ENCODE measurements at places on chromosomes 4 and X. TPM values are rescaled to one million over a fixed set of nuclear protein-coding genes. Genes with fewer than 3 reads are reported as not detected.

GRCh38 chr4:166602068-166602467, 632.2 kb downstream of the SPOCK3 start:
- DNase-seq = no peak

DNA sequence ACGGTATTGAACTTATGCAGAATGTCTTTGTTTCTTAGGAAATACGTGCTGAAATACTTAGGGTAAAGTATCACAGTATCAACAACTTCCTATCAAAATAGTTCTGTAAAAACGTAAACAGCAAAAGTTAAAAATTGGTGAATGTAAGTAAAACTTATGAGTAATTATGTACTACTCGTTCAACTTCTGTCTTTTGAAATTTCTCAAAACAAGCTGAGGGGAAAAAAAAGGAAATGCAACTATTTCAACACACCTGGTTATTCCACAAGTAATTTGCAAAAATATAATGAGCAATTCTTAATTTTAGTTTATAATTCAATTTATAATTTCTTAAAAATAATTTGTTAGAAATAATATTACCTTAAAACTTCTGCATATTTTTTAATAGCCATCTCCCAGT, 8.3 kb downstream of the PPID start:
- DNase-seq = no peak

DNA sequence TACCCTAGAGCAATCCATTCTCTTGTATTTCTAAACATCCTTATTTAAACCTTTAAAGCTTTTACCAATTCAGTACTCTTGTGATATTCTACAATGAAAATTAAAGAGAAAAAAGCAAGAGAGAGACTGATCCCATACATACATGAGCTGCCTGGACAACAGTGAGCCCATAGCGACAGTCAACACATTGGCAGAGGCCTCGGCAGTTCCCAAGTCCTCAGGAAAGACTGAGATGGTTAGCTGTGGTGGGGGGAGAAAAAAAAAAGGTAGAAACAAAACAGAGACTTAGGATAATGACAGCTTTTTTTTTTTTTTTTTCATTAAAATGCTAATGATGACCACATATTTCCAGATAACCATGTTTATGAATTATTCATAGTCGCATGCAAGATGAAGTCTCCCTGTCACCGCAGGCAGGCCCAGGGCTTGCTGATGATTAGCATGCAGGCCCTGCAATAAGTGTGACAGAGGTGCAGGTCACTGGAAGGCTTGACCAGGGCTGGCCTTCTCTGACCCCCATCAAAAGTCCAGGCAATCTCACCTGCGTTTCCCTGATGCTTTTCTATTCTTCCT, 148.8 kb downstream of the APBB2 start:
- DNase-seq = no peak

Gene SLC49A3
- 6.9 TPM for total RNA-seq

GRCh38 chrX:42143866-42144592, 220.7 kb upstream of the CASK start:
- DNase-seq = no peak

GRCh38 chrX:136768469-136769084, 12.2 kb downstream of the ARHGEF6 start:
- peak; percentile 37 for DNase-seq

DNA sequence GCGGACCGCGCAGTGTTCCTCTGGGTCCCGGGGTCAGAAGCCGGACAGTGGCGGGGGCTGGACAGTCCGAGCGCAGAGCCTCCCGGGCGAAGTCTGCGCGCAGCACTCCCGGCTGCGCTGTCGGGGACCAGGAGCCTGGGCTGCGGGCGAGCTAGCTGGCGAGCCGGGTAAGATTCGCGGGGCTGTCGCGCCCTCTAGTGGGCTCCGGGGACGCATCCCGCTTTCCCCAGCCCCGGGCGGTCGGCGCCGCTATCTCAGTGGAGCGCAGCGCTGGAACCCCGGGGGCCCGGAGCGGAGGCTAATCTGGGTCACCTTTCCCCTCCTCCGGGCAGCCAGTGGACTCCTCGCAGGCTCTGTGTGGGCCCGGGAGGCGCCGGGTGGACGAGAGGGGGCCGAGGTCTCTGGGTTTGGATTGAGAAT, 4.2 kb downstream of the PDGFRA start:
- peak; percentile 86 for DNase-seq

DNA sequence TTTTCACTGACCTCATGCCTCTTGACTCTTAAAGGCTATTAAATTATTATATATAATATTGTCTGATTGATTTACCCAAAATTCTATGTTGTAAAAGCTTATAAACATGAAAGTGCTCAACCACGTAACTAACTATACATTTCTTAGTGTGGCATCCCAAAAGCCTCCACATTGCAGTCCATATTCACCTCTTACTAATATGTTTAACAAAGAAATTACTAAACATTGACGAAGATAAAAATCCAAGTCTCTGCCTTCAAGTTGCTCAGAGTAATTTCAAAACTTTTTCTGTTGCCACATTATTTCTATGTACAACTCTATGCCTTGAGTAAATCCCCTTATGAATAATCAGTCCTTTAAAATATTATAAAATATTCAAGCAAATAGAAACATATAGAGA, 14.4 kb downstream of the DDIT4L start:
- no peak for DNase-seq

Gene SGCB
- total RNA-seq = 30.4 TPM

DNA sequence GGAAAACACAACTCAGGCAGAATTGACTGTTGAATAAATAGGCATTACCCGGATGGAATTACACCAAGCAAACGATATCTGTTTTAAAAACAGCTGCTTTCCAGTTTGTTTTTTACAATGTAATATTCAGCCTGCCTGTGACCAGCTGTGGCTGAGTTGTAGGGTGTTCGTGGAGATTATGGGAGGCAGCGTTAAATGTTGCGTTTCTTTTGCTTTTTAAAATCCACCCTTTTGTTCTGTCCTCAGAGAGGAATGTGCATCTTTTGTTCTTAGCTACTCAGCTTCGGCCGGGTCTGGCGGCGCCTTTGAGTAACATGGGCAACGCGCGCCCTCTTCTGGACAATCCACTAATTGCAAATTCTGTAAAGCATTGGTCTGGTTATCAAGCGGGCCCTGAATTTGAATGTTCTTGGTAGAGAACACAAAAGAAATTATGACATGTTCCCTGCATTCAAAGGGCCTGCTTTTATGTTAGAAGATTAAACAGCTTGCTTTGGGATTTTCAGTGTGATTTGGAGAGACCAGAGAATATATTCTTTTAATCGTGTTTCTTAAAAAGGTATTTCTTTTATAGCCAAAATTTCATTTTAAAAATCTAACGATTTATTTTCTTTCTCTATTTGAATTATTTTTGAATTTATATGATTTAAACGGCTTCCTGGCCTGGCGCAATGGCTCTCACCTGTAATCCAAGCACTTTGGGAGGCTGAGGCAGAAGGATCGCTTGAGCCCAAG, 76.3 kb upstream of the TRIM2 start:
- peak; percentile 87 for DNase-seq

DNA sequence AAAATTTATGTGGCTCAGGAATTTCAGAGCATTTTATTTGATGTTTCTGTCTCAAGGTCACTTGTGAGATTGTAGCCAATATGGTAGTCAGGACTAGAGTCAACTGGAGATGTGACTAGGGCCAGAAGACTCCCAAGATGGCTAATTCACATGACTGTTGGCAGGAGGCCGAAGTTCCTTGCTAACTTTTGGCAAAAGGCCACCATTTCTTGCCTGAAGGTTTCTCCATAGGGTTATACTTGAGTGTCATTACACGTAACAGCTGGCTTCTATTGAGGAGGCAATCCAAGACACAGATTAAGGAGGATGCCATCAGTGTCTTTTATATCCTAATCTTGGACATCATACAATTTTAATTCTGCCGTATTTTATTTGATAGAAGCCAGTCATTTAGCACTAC, 162.3 kb upstream of the MAOA start:
- no peak for DNase-seq

- no peak for DNase-seq
These were observed 21.9 kb upstream of the P2RY8 start for GRCh38 chrX:1558761-1559468.

DNA sequence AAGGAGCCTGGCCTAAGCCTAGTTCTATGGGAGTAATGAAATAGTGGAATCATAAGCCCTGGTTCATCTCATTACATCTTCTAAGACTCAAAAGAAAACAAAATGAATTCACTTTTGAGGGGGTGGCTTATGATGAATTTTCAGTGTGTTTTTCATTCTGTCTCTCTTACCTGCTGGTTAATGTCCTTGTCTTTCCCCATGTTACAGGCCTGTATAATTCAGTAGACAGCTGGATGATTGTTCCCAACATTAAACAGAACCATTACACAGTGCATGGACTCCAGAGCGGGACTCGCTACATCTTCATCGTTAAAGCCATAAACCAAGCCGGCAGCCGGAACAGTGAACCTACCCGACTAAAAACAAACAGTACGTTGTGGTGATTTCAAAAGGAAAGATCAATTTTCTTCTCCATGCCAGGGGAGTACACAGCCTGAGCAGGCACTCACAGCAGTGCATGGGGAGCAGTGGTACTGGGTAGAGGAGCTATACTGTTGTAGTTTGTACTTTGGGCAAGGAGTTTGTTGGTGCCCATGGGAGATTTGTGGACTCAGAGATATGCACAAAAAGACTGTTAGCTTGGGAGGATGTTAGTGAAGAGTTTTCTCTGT, 57.9 kb downstream of the TEX13B start:
- DNase-seq = no peak

Gene DMRTC1
- not detected for total RNA-seq

DNA sequence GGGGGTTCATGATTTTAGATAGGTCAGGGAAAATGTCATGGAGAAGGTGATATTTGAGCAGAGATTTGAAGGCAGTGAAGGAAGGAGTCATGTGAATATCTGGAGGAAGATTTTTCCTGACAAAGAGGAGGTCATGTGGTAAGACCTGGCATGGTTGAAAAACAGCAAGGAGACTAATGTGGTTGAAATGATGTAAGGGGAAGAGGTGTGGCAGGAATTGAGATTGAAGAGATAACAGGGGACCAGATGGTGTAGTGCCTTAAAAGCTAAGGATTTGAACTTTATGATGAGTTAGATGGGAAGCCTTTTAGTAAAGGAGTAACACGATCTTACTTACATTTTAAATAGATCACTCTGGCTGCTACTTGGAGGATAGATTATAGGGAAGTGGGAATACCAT, 210.9 kb downstream of the RTL9 start:
- no peak for DNase-seq

Gene DRP2
- total RNA-seq = 0.04 TPM

- DNase-seq = no peak
These were observed 153.4 kb downstream of the BMPR1B start for GRCh38 chr4:94911106-94911505.

GRCh38 chr4:89303814-89304388, 3.7 kb downstream of the GPRIN3 start:
- DNase-seq = no peak

GRCh38 chrX:129636175-129636681, 18.5 kb downstream of the APLN start:
- DNase-seq = no peak

GRCh38 chr4:41442810-41443209, 95.1 kb upstream of the LIMCH1 start:
- DNase-seq = no peak

- no peak for DNase-seq
These were observed 56.4 kb downstream of the PHKA2 start for GRCh38 chrX:18927558-18927957.

DNA sequence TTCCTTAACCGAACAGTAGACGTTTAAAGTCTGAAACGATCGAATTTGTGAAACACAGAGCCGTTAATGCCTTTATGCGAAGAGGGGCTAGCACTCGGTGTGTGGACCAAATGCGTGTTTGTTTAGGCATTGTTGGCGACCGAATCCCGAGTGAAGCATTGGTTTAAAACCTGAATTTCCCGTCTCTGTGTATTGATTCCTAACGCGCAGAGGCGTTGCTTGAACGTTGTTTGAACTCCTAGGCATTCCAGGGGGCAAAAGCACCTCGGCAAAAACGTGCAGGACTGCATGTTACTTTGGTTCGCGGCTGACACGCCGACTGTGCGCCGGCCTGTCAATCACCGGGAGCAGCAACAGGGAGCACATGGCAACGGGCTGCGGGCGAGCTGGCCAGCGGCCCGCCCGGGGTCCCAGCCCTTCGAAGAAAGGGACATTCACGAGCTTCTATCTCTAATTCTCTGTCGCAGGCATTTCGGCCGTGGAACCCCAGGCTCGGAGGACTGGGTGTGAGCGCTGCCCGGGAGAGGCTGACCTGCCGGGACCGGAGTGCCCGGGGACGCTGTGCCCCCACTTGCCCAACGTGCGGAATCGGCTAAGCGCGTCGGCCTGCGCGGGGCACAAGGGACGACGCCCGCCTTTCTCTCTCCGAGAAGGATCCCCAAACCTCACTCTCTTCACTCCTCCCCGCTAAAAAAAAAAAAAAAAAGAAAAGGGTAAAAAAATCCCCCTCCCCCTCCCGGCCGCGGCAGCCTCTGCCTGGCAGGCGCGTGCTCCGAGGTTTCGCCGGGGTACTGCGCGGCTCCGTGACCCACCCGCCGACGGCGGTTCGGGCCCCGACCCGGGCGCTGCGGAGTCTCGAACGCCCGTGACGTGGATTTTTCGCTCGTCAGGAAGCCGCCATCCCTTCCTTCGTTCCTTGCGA, 810 bp downstream of the SPRY1 start:
- peak; percentile 79 for DNase-seq
